ENCODE measurements at places on chromosomes 12 and 14. TPM values are rescaled to one million over a fixed set of nuclear protein-coding genes. Genes with fewer than 3 reads are reported as not detected.

GRCh38 chr12:58465418-58465817, 454.9 kb downstream of the LRIG3 start:
- no peak for DNase-seq

DNA sequence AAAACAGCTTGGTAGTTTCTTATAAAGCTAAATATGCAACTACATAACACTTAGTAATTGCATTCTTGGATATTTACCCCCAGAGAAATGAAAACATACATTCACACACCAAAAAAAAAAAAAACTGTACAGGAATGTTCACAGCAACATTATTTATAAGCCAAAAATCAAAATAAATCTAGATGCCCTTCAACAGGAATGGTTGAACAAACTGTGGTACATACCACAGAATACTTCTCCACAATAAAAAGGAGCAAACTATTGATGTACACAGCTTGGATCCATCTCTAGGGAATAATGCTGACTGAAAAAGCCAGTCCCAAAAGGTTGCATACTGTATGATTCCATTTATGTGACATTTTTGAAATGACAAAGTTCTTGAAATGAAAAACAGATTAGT, 62.1 kb upstream of the SLC38A4 start:
- no peak for DNase-seq

AQP2 gene
- not detected for total RNA-seq

GRCh38 chr12:114473717-114474116, 67.8 kb upstream of the TBX5 start:
- DNase-seq: no peak

DNA sequence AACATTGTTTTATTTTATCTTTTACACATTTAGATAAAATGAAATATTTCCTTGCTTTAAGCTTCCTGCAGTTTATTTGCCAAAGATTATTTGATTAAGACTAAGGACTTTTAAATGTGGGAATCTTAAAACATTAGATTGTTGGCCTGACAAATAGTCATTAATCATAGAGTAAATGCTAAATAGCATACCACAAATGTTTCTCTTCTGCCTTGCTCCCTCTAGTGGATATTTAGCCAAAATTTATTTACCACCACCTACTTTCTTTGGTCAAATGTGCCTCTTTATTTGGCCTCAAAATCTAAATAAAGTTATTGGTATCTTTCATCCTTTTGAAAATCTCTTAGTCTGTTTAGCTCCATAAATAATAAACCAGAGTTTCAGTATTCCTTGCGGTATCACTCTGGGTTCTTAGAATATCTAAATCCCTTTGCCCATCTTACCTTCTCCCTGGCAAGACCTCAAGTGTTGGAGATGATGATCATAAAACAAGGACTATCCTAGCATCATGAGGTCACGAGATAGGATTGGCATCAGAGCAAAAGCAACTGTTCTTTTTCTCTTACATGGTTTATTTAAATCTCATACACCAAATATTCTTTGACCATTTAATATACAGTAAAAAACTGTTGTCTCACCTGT, 150.6 kb upstream of the AEBP2 start:
- DNase-seq: no peak

MFAP5 gene
- total RNA-seq: 249 TPM

DNA sequence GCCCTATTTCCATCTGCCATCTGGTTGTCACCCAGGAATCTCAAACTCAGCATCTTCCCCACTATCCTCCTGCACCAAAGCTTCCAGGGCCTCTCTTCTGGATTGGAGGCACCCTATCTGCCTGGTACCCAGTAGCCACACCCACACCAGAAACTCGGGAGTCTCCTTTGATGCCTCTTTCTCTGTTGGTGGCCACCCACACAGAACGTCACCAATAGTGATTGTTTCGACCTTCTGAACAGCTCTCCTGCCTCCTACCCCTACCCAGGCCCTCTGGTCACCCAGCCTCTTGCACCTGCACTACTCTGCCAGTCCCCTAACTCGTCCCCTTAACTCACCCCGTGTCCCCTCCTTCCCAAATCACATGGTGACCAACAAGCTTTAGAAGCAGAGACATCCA, 95.0 kb downstream of the IRF2BPL start:
- no peak for DNase-seq

- no peak for DNase-seq
Observed at GRCh38 chr12:96048393-96048969, 13.1 kb upstream of the LTA4H start.

- no peak for DNase-seq
Observed at GRCh38 chr12:86367137-86367536, 110.9 kb upstream of the MGAT4C start.

GRCh38 chr12:108228746-108229145, 99.7 kb downstream of the WSCD2 start:
- DNase-seq: no peak

- no peak for DNase-seq
Observed at GRCh38 chr12:6786416-6787094, 2.8 kb upstream of the CD4 start.

DNA sequence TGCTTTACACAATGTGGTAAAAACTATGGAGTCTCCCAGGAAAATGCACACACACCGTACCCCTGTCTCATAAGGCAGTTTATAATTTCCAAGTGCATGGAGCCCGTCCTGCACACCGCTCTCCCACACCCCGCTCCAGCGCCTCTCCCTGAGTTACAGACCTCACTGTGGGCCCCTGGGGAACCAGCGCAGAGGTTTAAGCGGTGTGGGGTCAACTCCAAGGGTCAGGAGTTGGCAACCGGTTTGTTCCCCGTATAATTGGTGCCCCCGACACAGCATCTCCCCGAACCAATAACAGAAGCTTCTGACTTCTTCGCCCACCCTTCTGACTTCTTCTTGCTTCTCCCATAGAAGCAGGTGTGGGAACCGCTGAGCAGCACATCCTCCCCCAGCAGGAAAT, 58.4 kb upstream of the DDX11 start:
- DNase-seq: no peak

DNA sequence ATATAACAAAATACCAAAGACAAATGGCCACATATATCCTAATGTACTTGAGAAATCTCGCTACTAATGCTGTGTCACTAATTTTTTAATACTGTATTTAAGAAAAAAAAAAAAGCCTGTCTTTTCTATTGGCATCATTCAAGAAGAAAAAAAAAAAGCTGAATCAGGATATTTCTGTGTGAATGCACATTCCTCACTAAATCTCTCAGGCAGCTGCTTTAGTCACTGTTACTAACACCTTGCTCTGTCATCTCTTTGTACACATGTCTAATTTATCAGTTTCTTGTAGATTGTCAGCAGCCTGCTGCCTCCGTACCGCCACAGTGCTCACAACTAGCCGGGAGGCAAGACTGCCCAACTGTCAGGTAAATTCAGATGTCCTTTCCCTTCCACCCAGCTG, 32.0 kb upstream of the FGD4 start:
- no peak for DNase-seq

DNA sequence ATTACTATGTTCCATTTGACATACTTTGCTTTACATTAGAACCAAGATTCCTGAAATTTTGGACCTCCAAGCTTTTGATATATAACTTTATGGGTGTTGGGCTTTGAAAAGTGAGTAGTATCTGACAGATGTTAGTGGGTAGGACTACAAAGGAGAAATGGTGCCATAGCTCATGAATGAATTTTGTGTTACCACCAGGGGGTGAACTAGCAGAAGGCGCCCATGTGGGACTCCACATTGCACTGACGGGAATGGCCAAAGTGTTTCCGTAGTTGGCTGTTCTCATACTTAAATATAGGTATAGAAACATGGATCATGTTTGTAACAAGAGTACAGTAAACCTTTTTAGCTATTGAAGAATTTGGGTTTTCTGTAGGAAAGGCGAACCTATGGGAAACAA, 337.5 kb downstream of the FLRT2 start:
- no peak for DNase-seq

DNA sequence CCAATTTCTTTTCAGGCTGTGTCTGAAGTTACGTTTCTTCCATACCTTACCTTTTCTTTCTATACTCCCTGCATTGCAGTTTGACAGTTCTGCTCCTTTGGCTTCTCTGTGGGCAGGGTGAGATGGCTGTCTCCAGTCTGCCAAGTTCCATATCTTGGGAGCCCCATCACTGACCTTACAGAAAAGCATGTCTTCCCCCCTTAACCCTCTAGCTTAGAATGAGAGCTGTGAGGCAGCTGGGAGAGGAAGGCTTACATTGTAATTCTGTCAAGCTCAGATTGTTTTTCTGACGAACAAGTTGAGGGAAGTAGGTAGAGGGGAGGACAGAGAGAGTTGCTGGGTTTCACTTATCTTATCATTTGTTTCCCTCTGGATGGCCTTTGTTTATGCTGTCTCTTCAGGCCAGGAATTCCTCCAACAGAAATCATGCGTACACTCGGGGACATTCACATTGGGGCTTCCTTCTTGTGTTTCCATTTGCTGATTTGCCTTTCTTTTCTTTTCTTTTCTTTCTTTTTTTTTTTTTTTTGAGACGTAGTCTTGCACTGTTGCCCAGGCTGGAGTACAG, 9.3 kb downstream of the DAAM1 start:
- no peak for DNase-seq

GRCh38 chr12:106767954-106768822, 6.3 kb upstream of the RIC8B start:
- no peak for DNase-seq

- no peak for DNase-seq
Observed at GRCh38 chr14:43356979-43357545, 1150.0 kb downstream of the FSCB start.

GRCh38 chr12:989051-989450, 2.0 kb upstream of the ERC1 start:
- DNase-seq: no peak

GRCh38 chr14:63910583-63911363, 58.0 kb downstream of the SYNE2 start:
- peak; percentile 21 for DNase-seq
